Stimulated activated CD8-positive, alpha-beta memory T cell treated with anti-CD3 and anti-CD28 coated beads, Interleukin-2, amount 100 ng/mL, for 1 hour (primary cell): ENCODE measurements at places on chromosomes 2 and 18.

DNA sequence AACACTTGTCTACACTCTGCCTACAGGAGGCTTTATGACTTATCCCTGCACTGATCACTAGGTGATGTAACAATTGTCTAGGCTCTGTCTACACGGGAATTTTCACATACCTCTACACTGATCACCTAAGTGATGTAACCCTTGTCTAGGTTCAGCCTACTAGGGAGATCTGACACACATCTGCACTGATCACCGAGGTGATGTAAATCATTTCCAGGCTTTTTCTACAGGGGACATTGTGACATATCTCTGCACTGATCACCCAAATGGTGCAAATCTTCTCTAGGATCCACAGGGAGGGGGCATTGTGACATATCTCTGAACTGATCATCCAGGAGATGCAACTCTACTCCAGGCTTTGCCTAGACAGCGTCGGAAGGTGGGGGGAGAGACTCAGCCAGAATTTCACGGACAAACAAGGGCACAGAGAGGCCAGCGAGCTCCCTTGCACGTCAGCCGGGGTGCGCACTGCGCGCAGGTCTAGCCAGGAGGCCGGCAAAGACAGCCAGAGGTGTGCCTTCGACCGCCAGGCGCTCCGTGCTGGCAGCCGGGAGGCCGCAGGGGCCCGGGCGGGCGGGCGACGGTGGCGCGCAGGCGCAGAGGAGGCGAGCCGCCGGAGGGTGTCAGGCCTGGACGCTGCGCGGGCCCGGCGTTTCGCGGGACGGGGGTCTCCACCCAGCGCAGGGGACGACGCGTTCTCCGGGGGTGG, 46.9 kb upstream of the USP14 start:
- DNase-seq = no peak

- no peak for DNase-seq
Measured at GRCh38 chr2:215615803-215616174, 179.9 kb upstream of the FN1 start.

- DNase-seq = no peak
Measured at GRCh38 chr18:59200787-59201186, 19.2 kb upstream of the GRP start.

DNA sequence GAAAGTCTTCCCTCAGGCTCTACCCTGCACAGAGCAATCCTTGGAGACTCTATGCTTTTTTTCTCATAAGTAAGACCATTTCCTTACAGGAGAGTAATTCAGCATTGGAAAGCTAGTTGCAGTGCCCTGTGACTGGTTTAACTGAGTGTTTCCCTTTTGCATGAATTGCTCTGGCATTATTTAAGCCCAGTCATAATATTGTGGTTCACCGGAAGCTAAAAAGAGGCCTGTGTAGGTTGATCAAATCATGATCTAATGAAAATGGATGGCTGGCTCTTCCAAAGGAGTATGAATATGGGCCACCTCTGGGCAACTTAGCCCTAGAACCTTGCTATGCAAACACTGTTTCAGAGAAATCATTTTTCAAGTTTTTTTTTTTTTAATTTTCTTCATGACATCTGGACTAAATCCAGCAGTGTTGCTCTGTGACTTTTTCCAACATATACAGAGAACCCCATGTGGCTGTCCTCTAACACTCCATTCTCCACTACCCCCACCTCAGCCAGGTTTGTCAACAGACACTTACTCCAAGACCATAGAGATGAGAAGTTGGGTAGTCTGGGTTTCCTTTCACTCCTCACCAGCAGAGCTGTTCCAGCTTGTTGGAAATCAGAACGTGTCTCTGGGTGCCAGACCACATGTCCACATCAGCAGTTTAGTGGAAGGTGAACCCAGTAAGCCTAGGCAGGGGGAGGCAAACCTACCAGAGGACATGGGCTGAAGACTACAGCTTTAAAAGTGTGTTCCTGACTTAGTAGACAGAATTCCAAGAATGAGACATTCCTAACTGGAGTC, 175.2 kb upstream of the SLC14A2 start:
- no peak for DNase-seq

DNA sequence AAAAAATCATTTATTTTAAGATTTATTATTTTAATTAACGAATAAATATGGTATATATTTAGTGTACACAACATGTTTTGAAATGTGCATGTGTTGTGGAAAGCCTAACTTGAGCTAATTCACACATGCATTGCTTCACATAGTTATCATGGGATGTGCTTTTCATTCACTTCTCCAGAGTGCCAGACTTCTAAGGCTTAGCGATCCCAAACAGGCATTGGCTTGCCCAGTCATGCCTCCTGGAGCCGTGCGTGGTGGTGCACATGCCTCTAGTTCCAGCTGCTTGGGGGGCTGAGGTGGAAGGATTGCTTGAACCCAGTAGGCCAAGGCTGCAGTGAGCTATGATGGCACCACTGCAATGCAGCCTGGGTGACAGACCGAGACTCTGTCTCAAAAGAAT, 40.5 kb downstream of the ARHGEF4 start:
- DNase-seq = no peak

GRCh38 chr2:102591491-102592045, 27.8 kb upstream of the SLC9A2 start:
- no peak for DNase-seq

DNA sequence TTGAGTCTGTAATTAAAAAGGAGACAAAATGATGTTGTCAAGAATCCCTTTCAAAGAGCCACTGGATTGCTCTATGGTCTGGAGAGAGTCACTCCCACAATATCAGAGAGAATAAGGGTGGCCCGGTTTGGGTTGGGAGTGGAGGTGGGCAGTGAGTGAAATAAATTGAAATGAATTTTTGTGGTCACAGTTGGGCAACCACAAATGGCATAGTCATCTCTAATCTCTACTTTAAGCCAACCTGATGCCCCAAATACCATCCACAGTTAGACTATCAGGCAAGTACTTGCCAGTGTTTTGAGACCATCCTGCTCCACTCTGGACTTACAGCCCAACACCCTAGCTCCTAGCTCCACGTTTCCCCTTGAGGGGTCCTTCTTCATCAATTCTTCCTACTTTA, 559.7 kb downstream of the BCL11A start:
- DNase-seq = no peak

GRCh38 chr2:288758-289361, 969 bp upstream of the ALKAL2 start:
- DNase-seq = no peak

DNA sequence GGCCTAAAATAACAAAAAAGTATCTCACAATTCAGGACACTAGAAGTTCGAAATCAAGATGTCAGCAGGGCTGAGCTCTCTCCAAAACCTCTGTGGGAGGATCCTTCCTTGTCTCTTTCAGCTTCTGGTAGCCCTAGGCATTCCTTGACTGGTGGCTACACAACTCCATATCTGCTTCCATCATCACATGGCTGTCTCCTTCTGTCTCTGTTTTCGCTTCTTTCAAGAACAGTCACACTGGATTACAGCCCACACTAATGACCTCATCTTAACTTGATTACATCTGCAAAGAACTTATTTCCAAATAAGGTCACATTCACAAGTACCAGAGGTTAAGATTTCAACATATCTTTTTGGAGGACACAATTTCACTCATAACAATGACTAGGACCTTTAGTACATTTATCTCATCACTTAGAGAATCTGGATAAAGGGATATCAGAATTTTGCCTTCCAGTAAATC, 275.2 kb downstream of the IRS1 start:
- no peak for DNase-seq

DNA sequence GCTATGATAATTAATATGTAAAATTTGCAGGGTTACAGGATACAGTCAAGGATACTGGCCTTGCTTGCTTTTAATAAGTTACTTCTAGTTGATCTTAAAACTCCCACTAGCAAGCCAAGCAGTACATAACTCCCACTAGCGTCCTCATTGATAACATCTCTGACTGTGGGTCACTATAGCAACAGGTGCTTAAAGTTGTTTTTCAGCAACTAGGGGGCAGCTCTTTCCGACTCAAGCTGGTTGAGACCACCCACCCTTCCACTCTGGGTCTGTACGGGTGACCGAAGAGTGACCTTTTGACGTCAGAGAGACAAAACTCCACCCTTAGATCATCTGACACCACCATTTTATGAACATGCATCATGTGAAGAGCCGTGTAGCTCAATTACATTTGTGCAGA, 208.6 kb downstream of the MYO1B start:
- no peak for DNase-seq
